Chondrocyte (in vitro differentiated cells): ENCODE measurements at places on chromosomes 5 and 9.

DNA sequence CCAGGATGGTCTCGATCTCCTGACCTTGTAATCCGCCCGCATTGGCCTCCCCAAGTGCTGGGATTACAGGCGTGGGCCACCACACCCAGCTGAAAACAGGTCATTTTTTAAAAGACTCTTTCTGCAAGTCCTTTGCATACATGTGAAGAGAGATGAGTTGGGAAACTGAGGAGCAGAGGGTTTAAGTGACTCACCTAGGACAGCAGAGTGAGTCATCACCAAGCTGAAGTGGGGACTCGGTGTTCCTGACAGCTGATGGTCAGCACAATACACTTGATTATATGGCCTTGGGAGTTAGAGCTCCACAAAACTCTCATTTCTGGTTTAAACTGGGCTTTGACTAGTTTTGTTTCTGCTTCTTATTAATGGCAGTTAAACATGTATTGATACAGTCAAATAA is 38.1 kb upstream of the SSBP2 start:
- no peak for DNase-seq

DNA sequence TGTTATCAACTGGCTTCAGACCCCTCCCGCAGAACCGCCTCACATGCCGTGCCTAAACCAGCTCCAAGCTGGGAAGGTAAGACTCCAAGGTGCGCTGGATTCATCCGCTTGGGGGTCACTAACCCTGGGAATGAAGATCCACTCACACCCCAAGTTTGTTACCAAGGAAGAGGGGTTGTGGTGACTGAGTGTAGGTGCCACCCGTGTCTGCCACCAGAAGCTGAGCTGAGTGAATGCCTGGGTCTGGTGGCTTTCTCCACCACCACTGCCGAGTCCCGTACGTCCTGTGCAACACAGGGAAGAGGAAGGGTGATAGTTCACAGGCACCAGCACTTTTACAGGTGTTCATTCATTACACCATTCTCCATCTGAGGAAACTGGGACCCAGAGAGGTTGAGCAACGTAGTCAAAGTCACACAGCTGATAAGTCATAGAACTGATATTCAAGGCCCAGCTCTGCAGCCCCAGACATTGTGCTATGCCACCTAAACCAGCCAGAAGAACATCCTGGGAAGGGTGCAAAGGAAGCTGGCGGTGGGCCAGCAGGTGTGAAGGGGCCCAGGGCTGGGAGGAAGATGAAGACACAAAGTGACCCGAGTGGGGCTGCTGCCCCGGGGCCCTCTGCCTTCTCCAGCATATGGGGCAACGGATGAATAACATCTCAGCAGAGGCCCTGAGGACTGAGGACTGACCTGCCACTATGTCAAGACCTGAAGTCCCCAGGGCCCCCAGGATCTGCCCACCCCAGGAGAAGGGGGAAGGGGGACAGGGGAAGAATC is 70.9 kb upstream of the PPP1R26 start:
- DNase-seq, result peak; percentile 62

- DNase-seq, result no peak
These were observed 5.8 kb upstream of the WDR55 start for GRCh38 chr5:140658870-140659269.

GRCh38 chr5:127746756-127747155 is 43.6 kb downstream of the CCDC192 start:
- no peak for DNase-seq

GRCh38 chr5:128436749-128437188 is 101.3 kb downstream of the FBN2 start:
- no peak for DNase-seq

- DNase-seq, result no peak
These were observed 64.8 kb downstream of the HABP4 start for GRCh38 chr9:96514800-96515158.

DNA sequence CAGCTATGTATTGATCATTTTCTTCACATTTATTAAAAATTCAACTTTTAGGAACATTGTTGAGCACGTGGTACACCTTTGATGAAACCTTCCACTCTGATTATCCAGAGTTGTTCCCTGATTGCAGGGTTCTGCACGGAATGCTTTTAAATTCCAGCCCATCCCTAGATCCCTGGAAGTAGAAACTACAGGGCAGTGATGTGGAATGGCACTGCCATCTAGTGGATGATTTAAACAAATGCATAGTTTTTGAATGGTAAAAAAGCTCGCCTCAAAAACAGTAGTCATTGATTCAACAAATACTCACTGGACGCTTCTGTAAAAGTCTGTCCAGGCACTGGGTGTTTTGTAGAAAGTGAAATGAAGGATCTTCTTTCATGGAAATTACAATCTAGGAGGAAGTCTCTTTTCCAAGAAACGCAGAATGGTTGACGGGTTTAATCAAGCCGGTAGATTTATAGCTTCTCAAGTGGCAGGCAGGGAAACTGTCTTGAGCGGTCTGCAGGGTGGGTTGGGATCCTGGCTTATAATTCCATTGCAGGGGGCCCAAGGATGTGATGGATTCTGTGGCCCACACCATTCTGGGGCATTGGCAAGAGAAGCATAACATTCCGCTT is 118.4 kb downstream of the ARHGAP26 start:
- no peak for DNase-seq
